ENCODE measurements at places on chromosomes 5 and 9.

DNA sequence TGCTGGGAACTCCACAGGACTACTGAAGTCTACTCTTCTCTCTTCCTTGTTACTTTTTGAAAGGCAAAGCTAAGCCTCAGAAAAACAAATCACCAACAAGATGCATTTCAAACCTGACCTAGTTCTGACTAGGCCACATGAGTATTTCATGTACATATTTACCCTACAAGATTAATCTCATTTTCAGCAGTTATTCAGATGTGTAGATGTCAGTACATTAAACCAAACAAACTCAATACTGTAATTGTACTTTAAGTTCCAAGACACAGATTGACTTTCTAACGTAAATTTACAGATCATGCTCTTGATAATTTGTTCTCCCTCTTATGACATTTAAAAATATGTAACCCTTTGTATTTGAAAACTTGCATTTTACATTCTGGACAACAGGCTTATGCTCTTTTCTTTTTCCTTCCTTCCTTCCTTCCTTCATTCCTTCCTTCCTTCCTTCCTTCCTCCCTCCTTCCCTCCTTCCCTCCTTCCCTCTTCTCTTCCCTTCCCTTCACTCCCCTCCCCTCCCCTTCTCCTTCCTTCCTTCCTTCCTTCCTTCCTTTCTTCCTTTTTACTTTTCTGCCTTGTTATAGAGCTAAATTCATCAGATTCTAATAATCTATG, 1653.4 kb downstream of the EFNA5 start:
- no peak for DNase-seq

DNA sequence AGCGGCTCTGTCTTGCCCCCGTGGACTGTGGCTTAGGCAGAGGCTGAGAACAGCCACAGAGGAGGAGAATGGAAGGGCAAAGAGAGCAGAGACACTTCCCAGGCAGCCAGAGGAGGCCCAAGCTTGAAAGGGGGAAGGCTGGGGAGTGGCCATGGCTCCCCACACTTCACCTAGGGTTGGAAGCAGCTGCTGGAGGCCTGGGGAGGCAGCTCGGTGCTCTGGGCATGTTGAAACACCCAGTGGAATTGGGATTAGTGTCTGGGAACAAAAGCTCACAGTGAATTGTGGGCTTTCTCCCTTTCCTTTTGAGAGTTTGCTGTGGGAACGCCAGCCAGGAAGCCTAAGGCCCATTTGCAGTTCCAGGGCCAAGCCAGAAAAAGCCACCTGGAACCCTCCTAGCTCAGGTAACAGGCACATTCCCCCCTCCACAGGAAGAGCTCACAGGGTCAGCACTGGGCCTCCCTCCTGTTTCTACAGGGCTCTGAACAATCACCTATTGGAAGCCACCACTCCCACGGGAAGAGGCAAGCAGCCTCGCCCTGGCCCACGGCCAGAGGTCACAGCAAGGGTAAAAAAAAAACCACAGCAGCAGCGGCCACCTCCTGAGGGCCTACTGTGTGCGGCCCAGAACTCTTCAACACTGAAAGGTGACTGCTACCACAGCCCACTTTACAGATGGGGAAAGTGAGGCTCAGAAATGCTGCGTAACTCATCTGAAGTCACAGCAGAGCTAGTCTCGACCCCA, 20.2 kb downstream of the EEIG1 start:
- DNase-seq, result no peak

DNA sequence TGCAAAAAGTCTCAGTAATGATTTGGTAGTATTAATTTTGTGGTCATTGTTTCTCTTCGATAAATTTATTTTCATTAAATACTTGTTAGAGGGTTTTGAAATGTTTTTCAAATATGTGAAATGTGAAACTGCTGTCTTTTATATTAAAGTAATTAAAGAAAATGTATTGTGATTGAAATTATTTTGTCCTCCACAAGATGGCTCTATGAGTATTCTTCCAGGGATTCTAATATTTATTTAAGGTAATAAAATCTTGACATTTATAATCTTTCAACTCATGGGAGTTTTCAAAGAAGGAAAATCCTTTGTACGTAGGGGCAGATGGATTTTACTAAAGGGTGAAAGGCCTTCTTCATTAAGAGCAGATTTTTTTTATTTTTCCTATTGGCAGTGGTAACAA, 19.3 kb downstream of the ISOC1 start:
- no peak for DNase-seq

GRCh38 chr9:109098171-109098959, 21.4 kb downstream of the TMEM245 start:
- no peak for DNase-seq

- no peak for DNase-seq
These were observed 134.4 kb downstream of the FGF1 start for GRCh38 chr5:142551338-142552067.

GRCh38 chr9:125829743-125830142, 82.6 kb downstream of the PBX3 start:
- DNase-seq, result no peak

- no peak for DNase-seq
These were observed 74.5 kb upstream of the PALM2AKAP2 start for GRCh38 chr9:109705515-109705914.

DNA sequence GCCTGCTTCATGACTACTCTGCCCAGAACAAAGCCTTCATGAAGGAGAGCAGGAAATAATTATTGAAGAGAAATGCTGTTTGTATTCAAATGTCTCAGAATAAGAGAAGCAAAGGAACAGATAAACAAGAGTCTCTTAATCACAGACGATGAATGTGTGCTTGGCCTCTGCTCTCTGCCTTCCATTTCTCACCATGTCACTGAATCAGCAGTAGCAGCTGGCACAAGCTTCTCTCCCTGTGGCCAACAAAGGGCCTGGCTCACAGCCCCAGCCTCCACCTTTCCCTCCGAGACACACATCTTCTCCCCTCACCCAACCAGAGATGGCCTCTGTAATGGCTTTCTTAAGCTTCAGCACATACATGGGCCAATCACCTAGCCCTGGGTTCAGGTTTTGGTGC, 128.1 kb upstream of the SLIT3 start:
- DNase-seq, result no peak

- no peak for DNase-seq
These were observed 32.7 kb upstream of the TLR4 start for GRCh38 chr9:117671468-117671867.

DNA sequence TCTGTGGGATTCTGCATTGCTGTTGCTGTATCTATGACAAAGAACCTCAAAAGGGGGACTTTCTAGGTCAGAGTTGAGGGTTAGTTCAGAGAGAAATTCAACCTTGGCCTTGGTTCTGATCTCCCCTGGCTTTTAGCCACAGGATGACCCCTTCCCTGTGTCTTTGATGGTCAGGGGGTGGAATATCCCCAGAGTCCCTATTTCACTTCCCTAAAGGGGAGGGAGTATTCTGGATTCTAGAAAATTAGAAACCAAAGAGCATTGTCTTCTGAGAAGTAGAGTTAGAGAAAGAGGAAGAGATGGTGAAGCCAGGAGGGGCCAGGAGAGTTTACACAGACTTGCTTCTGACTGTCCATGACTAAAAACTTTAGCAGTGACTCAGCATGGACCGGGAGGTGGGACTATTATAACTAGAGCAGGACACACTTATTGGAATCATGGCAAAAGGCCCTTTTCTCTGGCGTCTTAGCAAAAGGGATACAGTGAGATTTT, 56.2 kb upstream of the LPAR1 start:
- peak; percentile 61 for DNase-seq

- no peak for DNase-seq
These were observed 539 bp downstream of the POC5 start for GRCh38 chr5:75716715-75717081.
